ENCODE measurements at places on chromosomes 2 and 18.
A peak's percentile ranks its signal among the peaks of the same experiment; 100 is the strongest.

DNA sequence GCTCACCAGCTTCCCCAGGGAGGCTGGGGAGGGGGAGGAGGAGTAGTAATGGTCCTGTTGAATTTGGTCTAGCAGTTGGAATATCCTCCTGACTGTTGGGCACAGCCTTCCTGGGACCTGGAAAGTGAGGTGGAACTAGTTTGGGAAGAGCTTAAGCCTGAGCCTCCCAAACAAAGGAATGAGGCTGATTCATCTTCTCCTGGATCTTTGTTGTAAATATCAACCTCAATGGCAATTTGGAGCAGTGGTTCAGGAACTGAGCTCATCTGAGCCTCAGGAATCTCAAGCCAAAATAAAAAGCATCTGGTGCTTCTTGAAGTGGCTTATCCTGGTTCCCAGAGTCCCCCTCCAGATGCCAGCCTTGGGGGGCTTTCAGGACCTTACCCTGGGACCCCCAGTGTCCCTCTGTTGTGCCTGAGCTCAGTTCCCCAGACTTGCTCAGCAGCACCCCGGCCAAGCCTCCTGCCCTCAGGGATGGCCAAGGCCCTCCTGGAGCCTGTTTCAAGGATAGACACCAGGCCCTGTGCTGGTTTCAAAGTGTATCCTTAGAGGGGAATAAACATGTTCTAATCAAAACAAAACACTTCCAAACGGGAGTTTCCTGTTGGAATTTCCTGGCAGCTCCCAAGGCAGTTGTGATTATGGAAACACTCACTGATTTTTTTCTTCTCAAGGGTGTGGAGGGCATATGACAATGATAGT is 112.6 kb downstream of the DDX1 start:
- DNase-seq: no peak

GRCh38 chr18:48847807-48848486 is 102.8 kb downstream of the SMAD7 start:
- no peak for DNase-seq

DNA sequence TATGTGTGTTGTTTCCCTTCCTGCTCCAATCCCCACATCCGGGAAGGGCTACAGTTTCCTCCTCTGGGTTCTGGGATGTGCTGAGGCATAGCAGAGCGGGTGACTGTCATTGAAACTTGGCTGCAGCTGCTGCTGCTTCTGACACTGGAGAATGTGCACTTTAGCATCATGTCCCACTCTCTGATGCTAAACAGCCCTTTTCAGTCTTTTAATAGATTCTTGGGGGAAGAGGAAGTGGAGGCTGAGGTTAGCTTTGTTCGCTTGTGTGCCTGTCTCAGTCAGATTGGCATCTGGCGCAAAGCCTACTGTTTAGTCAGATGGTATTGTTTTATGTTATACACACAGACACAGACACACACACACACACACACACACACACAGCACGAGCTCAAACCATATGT is 136.5 kb upstream of the RND3 start:
- no peak for DNase-seq

GRCh38 chr2:212711856-212712255 is 173.3 kb upstream of the ERBB4 start:
- DNase-seq: no peak

DNA sequence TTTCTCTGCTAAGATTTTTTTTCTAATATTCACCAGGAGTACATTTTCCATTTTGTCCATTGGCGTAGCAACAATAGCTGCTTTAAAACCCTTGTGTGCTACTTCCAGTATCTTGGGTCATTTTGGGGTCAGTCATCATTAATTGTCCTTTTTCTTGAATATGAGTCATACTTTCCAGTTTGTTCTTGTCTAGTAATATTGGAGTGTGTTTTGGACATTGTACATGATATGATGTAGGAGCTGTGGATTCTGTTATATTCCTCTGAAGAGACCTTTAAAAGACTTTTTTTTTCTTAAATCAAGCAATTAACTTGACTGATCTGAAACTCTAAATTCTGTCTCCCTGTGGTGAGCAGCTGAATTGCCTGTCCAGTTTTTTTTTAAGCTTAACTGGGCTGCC is 40.8 kb downstream of the AGPS start:
- no peak for DNase-seq

DNA sequence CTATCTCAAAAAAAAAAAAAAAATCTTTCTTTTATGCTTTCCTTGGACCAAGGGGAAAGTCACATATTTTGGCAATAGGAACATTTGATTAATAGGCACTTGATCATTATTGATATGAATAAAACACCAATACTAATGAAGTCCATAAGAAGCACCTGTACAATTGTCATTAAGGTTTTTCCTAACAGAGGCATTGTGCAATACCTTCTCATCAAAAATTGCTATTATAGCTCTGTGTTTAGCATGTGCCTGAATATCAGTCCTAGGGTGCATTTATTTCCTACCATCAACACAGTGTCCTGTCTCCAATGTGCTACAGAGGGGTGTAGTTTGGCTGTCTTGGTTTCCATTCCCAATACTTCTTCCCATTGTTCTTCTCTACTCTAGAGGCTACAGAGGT is 483.8 kb upstream of the SPRED2 start:
- DNase-seq: no peak

GRCh38 chr2:108637304-108637669 is 82.0 kb upstream of the RANBP2 start:
- no peak for DNase-seq

DNA sequence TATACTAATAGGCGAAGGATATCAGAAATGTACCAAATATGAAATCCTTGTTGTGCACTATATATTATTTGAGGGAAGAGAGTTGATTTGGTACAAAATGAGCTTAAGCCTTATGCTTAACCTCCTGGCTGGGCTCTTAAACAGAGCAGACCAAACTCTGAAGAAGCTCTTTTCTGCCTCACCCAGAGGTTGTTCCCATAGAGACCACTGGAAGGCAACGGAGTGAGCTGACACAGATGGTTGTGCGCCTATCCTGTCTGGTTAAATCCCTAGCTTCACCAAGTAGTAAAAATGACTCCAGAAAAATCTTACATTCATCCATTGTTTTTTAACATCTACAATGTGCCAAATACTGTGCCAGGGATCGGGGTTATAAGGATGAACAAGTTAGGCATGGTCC is 55.9 kb upstream of the NOL4 start:
- no peak for DNase-seq

DNA sequence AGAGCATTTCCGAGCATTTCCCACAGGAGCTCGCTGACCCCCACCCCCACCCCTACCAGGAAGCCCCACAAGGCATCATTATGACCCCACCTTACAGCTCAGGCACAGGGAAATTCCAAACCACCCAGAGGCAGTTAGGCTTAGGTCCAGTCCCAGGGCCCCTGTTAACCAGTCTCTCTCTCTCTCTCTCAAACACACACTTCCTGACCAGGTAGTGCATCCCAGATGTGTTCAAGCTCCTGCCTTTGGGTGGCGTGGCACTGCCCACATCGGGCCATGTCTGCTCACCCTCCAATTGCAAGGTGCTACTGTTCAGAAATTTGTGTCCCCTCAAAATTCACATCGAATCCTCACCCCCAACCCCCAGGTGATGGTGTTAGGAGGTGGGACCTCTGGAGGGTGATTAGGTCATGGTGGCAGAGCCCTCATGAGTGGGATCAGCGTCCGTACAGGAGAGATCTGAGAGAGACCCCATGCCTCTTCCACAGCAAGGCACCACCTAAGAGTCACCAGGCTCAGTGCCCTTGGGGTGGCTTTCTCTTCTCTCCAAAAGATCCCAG is 8.8 kb downstream of the COPS9 start:
- no peak for DNase-seq

GRCh38 chr2:84375020-84375419 is 84.1 kb downstream of the SUCLG1 start:
- DNase-seq: no peak

- DNase-seq: peak; percentile 28
Observed at GRCh38 chr2:96207073-96207773, 1.4 kb downstream of the STARD7 start.

DNA sequence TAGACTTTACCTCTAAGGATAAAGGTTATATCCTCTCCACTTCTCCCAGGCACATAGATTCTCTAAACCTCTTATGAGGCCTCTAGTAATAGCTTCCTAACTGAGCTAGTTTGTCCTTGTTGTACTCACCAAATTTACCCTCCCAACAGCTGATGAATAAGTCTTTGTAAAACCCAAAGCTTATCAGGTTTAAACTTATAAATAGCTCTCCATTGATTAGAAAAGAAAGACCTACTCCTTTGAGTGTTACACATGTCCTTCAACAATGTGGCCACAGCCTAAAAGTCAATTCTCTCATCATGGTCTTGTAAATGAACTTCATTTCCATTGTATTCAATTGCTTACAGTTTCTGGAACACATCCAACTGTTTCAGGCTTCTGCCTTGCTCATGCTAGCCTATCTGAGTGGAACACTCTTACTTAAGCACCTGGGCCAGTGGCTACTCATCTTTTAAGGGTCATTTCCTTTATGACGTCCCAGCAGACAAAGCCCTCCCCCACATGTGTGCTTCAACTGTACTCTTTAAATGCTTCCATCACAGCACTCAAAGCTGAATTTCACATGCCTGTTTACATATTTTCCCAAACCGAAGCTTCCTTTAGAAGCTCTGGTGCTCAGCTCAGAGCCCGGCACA is 131.6 kb downstream of the CDH2 start:
- no peak for DNase-seq

GRCh38 chr2:8496079-8496478 is 185.8 kb upstream of the ID2 start:
- no peak for DNase-seq

DNA sequence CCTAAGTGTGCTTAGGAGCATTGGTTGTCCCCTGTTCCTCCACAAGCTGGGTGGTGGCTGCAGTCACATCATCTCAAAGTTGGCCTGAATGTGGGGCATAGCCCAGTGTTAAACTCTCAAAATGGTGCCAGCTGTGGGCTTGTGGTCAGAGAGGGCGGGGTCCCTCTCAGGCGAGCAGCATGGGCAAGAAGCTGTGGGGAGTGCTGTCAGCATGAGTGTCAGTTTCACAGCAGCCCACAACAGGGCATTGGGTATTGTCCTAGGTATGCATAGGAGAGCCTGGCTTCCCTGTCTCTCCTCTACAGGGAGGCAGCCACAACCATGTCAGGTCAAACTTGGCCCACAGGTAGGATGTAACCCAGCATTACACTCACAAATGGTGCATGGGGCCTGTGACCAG is 285.6 kb upstream of the THSD7B start:
- no peak for DNase-seq

DNA sequence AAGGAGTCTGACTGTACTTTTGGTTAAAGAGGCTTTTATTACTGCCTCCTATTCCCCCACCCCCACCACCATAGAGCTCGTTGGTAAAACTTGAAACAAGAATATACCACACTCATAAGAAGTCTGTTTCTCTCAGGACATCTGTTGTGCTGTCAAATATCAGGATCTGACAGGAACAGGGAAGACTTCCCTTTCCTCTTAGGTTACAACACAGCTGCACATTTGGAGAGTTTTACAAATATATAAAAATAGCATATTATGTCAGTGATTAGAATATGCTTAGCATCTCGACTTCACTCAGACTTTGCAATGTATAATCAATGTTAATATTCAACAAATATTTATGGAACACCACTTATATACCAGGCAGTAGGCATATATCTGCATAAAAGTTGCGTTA is 439.6 kb upstream of the REG3G start:
- no peak for DNase-seq

GRCh38 chr2:9095690-9096089 is 92.2 kb upstream of the MBOAT2 start:
- DNase-seq: no peak

GRCh38 chr2:62194558-62195420 is 1.1 kb upstream of the B3GNT2 start:
- no peak for DNase-seq

- DNase-seq: no peak
Observed at GRCh38 chr2:43415592-43415991, 180.2 kb downstream of the THADA start.

GRCh38 chr2:75524276-75524911 is 36.3 kb downstream of the EVA1A start:
- no peak for DNase-seq

DNA sequence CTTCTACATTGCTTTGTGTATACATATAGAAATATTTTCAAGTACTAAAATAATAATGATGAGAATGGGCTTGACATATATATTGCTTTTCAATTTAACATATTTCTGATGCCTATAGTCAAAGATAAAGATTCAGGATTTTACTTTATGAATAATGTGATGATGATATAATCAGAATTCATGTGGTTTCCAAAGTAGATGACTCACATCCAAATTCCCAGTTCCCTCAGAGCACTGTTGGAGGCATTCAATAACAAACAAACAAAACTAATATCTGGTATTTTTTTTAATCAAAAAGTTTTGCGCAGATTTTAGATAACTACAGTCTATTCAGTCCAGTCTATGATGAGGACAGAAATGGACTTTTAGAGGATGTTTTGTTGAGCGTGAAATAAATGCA is 2094.5 kb upstream of the CELF4 start:
- no peak for DNase-seq

- DNase-seq: no peak
Observed at GRCh38 chr2:217929757-217930707, 72.8 kb downstream of the TNS1 start.

- DNase-seq: no peak
Observed at GRCh38 chr18:3304832-3305231, 42.9 kb downstream of the MYL12B start.

GRCh38 chr18:10878703-10879102 is 270.7 kb downstream of the PIEZO2 start:
- no peak for DNase-seq

GRCh38 chr18:3872641-3873040 is 422.7 kb downstream of the TGIF1 start:
- no peak for DNase-seq
